ENCODE measurements at places on chromosomes 3 and 15. TPM values are rescaled to one million over a fixed set of nuclear protein-coding genes. Genes with fewer than 3 reads are reported as not detected.

- DNase-seq, result no peak
Measured at GRCh38 chr15:99987701-99988100, 254.5 kb upstream of the LYSMD4 start.

DNA sequence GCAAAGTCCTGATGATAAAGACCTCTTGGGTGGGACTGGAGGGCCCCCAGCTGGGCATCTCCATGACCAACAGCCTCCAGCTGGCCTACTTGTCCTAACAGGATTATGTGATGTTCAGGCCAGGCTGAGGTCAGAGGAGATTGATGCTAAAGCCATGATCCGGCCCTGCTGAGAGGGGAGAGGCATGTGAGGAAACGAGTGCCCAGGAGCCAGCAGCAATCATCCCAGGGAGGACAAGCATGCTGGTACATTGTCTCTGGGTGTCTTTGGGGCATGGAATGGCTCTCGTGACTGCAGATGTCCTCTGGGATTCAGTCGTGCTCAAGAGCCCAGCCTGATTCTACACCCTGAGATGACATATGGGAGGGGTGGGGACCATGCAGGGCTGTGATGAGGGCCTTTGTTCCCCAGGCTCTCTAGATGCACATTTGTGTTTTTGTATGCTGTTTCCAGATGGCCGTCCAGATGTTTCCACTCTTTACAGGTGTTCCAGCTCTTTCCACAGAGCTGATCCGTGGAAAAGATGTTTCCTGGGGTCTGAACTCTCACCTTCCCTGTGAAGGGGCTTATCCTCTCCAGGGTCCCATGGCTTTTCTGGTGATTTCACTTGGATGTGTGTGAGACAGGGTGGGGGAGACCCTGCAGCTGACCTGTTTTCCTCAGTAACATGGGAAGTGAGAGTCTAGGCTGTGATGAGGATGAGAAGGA is 20.2 kb downstream of the SLC24A1 start:
- DNase-seq, result no peak

ECE2 gene
- polyA plus RNA-seq, result not detected

SNX22 gene
- polyA plus RNA-seq, result 1.1 TPM
